Frontal cortex (tissue), 4 donors: ENCODE measurements at places on chromosomes 5 and 9. TPM values are rescaled to one million over a fixed set of nuclear protein-coding genes. Genes with fewer than 3 reads are reported as not detected.
A peak's percentile ranks its signal among the peaks of the same experiment; 100 is the strongest.

DNA sequence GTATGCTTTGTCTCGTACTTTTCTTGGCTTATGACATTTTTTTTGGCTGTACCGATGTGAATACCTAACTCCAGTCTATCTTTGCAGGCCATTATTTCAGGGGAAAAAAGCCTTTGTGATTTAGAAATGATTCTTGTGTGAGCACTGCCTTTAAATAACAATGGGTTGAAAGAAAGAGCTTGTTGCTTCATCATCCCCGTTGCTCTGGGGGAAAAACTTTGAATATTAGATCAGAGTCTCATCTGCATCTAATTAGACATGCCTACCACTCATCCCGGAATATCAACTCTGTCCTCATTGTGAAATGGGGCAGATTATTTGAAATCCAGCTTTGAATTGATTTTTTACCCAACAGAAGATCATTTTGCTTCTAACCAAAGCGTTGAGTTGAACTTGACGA lies 13.5 kb downstream of the CXCL14 start:
- DNase-seq: no peak

DNA sequence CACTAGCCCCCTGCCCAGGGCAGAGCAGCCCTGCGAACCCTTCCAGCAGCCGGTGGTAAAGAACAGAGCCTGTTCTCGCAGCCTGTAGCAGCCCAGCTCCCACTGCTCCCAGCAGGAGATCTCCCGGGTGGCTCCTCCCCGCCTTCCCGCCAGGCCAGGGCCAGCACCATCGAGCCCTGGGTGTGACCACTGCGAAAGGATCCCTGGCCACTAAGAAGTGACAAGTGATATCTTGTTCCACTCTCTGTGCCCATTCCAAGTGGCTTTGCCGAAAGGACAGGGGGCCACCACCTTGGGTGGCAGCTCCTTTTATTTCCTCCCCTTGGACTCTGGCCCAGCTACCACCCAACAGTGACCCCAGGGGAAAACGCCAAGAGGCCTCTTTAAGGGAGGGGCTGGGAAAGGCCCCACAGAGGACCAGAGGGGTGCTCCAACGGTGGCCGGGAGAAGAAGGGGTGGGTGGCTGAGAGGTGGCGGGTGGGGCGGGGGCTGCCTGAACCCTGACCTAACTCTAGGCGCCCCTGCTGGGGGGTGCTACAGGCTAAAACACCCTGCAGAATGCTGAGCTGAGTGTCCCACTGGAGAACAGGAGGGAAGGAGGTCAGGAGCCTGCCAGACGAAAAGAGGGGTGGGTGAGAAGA lies 1.6 kb downstream of the NACC2 start:
- peak; percentile 74 for DNase-seq

DNA sequence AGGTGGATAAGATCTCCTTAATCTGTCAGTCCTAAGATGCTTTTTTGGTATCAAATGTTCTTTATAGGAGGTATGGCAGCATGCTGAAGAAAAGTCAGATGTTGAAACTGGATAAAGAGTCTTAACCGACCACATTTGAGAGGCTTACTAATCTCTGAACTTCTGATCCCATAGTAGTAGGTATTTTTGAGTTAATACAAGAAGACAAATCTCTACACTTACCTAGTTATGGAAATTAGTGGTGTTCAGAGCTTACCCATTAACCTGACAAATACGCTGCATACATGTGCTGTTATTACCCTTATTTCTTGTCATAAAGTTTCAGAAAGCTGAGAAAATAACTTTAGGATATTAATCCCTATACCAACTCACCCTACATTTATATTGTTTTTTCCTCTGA lies 83.0 kb downstream of the ISL1 start:
- no peak for DNase-seq

- DNase-seq: peak; percentile 27
Observed at GRCh38 chr9:136773386-136774044, 9.2 kb upstream of the LCN15 start.

DNA sequence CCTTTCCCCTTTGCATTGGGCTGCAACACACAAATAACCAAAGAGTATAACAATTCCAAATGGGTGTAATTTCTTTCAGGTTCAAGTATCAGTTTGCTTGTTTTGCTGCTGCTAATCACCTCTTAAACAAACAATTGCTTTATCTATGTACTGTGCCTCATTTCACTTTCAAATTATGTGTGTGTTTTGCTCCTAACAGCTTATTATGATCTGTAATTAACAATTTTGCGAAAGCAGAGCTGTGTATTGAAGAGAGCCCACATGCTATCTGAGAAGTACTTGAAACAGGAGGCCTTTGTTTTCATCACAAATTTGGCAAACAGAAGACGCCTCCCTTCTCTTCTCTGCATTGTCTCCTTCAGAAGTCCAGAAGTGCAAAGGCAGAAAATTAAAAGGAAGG lies 312.0 kb downstream of the TLE1 start:
- DNase-seq: no peak

- no peak for DNase-seq
Observed at GRCh38 chr5:145936401-145937131, at the start of gene SH3RF2. SH3RF2 (plus strand) TSS chr5:145936578; CDS start chr5:145937929, 1,351 bp downstream.

DNA sequence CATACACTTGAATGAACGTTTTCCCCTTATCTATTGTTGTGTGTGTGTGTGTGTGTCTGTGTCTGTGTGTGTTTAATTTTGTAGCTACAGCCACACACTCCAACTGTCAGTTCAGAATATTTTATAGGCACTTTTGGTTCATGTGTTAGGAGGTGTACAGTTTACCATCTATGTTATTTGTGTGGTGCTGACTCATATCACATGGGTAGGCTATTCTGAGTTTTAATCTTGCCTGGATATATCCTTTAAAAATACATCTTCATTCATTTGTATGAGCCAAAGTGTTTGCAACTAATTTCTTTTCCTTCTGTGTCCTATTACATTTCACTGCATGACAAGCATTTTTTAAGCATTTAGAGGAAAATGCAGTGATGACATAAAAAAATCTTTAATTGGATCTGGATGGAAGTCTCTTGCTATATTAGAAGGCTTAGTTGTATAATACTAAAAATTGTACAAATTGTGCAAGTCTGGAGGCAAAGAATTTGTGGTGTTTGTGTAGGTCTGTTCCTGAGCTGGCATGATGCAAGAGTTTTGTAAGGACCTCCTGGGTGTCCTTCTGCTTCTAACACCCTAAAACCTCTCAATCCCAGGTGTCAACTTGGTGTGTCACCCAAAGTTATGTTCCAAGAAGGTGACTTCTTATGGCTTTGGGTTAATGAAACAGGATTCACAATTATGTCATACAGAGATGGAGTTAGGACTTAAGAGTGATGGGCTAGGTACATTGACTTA lies 52.4 kb upstream of the HMHB1 start:
- no peak for DNase-seq

- DNase-seq: no peak
Observed at GRCh38 chr9:101354143-101354764, 30.6 kb downstream of the BAAT start.

DNA sequence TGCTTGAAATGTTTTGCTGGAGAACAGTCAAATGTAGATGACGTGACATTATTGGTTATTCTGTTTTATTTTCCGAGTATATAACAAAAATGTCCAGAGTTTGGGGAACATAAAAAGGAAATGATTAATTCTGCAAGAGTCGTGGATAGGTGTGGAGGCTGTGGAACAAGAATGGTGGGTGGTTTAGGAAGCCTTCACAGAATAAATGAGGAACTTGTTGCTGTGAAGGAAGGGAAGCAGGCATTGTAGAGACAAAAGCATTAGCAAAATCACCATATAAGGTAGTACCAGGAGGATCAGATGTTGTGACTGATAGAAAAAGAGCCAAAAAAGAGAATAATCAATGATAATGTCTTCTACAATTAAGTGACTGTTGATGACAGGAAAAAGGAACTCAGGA lies 66.2 kb upstream of the CNTLN start:
- no peak for DNase-seq

DNA sequence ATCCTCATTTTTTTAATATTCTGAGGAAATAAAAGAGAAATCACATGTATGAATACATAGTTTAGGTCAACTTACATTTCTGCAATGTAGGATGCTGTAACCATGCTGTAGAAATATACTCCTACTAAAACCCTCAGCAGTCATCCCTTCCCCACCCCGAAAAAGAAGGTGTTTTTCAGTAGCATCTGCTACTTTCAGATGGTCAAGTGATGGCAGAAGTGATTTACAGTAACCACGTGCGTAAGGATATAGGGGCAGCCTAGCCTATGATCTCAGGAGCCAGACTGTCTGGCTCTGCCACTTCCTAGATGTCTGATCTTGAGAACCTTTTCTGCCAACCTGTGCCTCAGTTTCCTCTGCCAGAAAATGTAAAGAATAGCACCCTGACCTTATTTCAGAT lies 26.0 kb upstream of the SYK start:
- DNase-seq: no peak

DNA sequence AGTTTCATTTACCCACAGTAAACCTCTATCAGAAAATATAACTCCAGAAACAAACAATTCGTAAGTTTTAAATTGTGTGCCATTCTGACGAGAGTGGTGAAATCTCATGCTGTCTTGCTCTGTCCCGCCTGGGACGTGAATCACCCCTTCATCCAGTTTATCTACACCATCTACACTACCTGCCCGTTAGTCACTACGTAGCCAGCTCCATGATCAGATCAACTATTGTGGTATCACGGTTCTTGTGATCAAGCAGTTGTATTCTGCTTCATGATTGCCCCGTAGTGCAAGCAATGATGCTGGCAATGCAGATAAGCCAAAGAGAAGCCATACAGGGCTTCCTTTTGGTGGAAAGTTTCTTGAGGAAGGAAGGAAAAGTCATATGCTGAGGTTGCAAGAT lies 150.3 kb downstream of the GOLPH3 start:
- no peak for DNase-seq

GRCh38 chr9:7454624-7455023 lies 345.0 kb downstream of the DMAC1 start:
- DNase-seq: no peak

GRCh38 chr5:99019254-99019653 lies 90.4 kb upstream of the CHD1 start:
- no peak for DNase-seq

- no peak for DNase-seq
Observed at GRCh38 chr9:71594541-71594940, 173.8 kb downstream of the CEMIP2 start.

GRCh38 chr9:93967020-93967803 lies 12.1 kb upstream of the BARX1 start:
- no peak for DNase-seq

DNA sequence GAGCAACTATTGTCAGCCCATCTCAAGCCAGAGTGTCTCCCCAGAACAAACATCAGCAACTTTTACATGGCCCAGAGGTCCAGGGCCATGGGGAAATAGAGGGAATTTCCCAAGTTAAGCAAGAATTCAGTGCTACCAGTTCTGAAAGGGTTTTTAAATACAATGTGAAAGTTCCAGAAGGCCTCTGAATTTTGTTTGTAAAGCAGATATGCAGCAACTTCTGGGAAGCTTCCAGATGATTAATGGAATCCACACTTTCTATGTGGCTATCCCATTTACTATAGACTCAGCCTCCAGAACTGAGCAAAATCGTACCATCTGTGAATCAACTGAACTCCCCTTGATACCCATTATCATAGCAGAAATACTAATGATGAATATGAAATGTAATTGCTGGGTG lies 93.8 kb downstream of the FEM1C start:
- DNase-seq: no peak

GRCh38 chr9:137430723-137431415 lies 7.7 kb downstream of the NOXA1 start:
- no peak for DNase-seq

DNA sequence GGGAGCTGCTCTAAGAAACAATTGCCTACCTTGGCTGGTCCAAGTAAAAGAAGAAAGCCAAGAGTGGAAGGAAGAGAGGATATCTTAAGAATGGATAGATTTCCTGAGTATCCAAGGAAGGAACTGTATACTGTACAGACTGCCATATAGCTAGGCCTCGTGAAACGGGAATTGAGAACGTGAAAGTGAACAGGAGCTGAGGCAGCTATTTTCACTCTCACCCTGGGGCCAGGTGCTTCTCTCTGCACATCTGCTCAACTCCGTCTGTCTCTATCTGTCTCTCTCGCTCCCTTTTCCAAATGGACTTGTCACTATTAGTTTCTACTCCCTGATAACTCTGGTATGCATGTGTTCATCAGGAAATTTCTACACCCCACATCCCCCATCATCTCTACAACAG lies 35.9 kb upstream of the TESK1 start:
- no peak for DNase-seq

GRCh38 chr5:124444147-124444775 lies 302.2 kb downstream of the ZNF608 start:
- DNase-seq: no peak

GRCh38 chr9:33104401-33104800 lies 27.9 kb upstream of the SMU1 start:
- no peak for DNase-seq

DNA sequence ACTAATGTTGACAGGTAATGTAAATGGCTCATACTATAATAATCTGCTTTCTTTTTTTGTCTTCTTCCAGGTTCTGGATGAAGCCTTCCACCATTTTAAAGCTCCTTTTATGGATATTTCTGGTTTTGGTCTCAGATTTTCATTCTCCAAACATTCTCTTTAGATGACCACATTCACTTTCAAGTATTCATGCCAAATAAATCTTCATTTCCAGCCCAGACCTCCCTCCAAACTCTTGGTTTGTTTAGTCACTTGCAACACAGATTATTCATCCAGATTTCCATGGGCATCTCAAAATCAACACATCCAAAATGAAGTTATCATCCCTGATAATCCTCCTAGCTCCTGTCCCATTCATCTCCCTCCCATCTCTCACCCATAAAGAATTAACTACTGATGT lies 40.3 kb upstream of the SVEP1 start:
- no peak for DNase-seq

DNA sequence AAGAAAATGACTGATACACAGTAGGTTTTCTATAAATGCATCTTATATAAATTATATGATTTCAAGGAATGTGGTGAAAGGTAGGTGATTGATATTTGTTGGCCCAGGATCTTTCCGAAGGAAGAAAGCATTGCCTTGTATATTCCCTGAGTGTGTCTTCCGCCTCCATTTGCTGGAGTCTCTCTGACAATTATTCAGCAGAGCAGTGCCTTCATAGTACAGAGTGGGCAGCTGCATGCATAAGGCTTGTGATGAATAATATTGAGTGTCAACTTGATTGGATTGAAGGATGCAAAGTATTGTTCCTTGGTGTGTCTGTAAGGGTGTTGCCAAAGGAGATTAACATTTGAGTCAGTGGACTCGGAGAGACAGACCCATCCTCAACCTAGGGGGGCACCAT lies 58.5 kb downstream of the CETN3 start:
- DNase-seq: no peak

GRCh38 chr9:137301081-137301947 lies 757 bp downstream of the NRARP start:
- no peak for DNase-seq

The AKNA gene
- 3.3 TPM for total RNA-seq

The FBP1 gene
- total RNA-seq: not detected

The CANX gene
- 405 TPM for total RNA-seq

The TAF11L5 gene
- total RNA-seq: not detected

The STKLD1 gene
- total RNA-seq: 1.2 TPM

The GADD45G gene
- 4.5 TPM for total RNA-seq

The NDUFS6 gene
- total RNA-seq: 13.5 TPM

The LCN9 gene
- not detected for total RNA-seq

The ZNF189 gene
- total RNA-seq: 54.6 TPM

The IL33 gene
- 8.6 TPM for total RNA-seq

The PCDHGB3 gene
- 8.2 TPM for total RNA-seq

The SLC6A3 gene
- total RNA-seq: not detected
